RCC 7860 (cell line): ENCODE measurements at places on chromosomes 16 and 17.

- no peak for DNase-seq
Measured at GRCh38 chr17:77827511-77827910, 131.0 kb upstream of the TNRC6C start.

DNA sequence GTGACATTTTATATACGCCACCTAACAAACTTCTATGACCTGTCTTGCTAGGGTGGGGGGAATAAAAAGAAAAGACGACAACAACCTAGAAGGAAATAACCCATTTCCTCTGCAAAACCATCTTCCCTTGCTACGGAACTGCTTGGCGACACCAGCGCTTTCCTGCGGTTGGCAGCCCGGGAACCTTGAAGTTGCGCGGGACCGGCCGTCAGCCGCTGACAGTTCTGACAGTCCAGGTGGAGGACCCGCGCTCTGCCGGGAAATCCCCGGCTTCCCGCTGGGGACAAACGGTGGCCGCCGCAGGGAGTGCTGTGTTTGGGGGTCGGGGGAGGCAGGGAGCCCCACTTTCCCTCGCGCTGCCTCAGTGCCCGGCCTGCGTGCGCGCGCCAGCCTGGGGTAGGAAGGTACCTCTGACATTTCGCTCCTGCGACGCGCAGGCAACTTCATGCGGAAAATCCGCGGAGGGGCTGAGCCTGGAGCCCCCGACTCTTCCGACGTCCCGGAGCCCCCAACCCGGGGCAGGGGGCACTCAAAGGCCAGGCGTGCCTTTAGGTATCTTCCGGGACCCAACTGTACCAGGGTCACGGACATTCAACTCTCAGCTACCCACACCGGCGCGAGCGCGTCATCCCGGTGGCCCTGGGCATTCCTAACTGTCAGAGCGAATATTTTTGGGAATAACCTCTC, 516 bp downstream of the SLC16A6 start:
- DNase-seq = no peak

DNA sequence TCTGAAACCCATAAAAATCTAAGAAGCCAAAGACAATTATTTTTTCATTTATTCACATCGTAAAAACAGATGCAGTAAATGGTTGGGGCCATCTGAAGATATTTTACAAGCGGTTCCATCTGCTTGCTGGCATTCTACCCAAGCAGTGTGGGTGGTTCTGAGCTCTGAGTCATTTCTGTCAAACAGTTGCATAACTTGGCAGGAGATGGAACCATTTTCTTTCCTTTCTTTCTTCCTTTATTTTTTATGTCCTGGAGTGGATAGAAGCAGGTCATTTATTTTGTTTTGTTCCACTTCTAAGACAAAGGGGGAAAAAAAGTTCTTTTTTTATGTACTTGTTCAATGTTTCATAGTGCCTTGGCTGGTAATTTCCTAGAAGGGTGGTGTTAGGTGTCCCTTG, 1151.9 kb upstream of the GOT2 start:
- DNase-seq = no peak

DNA sequence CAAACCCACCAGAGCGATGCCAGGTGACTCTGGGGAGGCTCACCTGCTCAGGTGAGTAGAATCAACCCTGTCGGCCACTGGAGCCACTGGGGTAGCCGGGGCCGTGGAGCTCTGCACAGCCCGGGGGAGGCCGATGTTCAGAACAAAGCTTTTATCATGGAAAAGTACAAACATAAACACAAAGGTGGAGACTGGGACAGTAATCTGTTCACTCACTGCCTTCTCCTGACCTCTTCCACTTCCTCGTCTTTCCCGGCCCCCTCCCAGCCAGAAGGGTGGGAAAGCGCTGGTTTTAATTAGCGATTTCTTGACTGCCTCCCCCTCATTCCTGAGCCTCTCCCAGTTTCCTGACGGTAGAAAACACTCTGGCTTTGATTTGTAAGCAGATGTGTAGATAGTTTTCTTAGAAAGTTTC, 9.8 kb upstream of the TEX19 start:
- no peak for DNase-seq

DNA sequence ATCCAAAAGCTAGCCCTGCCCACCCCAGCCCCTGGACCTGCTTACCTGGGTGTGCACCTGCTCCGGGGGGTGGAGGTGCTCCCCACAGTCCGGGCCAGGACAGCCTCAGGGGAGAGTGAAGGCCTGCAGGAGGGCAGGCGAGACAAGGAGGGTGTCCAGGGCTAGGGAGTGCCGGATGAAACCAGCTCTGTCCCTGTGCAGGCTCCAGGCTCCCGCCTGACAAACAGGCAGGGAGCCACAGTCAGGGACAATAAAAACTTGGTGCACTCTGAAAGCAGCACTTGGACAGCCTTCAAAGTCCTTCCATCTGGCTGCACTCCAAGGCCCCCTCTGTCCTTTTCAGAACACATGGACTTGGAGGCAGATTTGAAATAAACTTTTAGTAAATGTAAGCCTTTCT, 3.9 kb downstream of the PAQR4 start:
- no peak for DNase-seq

- peak; percentile 100 for DNase-seq
Measured at GRCh38 chr16:13307255-13307654, 405.9 kb downstream of the SHISA9 start.

DNA sequence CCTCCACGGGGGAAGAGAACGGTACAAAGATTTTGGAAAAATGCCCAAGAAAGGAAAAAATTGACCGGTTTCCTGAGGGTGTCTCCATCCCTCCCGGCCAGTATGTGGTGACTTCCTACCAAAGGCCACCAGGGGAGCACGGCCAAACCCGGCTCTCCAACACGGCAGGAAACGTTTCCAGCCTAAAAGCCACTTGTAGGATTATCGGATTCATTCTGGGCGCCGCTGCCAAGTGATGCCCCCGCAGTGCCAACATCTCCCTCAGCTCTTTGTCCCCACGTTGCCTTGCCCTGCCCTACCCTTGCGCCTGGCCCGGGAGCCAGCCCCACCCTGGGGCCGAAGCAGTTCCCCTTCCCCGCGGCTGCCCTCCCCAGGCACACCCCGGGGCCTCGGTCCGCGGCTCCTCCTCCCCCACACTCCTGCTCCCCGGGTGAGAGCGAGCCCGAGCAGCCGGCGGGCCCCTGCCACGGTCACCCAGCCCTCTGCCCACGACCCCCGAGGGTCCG, 688 bp downstream of the CRK start:
- DNase-seq = peak; percentile 55

DNA sequence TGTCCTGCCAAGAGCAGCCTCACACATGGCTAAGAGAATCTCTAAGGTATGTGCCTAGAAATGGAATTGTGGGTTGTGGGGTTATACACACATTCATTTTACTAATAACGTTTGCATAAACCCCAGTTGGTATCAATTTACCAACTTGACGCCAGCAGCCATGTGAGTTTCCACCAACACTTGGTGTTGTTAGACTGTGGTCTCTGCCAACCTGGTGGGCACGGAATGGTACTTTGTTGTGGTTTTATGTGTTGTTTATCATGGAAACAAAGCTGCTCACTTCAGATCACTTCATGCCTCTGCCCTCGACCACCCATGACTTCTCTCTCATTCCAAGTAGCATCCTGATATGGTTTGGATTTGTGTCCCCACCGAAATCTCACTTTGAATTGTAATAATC, 152.0 kb upstream of the CDC42EP4 start:
- no peak for DNase-seq

DNA sequence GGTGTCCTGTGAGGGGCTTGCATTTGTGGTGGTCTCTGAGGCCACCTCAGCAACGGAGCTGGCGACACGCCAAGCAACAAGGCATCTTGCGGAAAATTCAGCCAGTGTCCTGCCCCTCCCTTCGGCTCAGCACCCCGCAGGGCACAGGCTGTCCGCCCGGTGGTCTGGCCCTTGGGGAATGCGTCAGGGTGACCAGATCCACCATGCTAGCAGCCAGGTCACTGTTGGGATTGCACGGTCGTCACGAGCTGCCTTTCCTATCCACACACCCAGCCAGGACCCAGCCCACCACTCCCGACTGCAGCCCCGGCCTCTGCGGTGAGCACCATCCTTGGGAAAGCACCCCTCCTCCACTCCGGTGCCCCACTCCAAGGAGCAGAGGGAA, 221.2 kb downstream of the NTN1 start:
- no peak for DNase-seq

- no peak for DNase-seq
Measured at GRCh38 chr16:57179215-57179828, 6.5 kb downstream of the PSME3IP1 start.

DNA sequence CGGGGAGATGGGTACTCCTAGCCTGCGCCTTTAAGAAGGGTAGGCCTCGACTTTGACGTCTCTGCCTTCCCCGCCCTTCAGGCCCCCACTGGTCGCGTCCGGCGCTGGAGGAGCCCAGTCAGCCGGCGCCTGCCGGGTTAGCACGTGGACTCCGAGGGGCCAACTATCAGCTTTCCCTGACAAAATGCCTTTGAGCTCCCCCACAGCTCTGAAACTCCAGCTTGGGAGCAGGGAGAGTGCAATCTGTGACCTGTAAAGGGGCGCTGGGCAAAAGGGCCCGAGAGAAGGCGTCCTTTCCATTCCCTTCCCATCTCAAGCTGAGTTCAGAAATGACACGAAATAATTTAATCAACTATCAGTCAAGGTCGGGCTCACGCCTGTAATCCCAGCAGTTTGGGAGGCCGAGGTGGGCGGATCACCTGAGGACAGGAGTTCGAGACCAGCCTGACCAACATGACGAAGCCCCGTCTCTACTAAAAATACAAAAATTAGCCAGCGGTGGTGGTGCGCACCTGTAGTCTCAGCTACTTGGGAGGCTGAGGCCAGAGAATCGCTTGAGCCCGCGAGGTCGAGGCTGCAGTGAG, 2.3 kb upstream of the SLC25A39 start:
- peak; percentile 91 for DNase-seq

- DNase-seq = no peak
Measured at GRCh38 chr16:68356249-68356918, 45.6 kb downstream of the PRMT7 start.

DNA sequence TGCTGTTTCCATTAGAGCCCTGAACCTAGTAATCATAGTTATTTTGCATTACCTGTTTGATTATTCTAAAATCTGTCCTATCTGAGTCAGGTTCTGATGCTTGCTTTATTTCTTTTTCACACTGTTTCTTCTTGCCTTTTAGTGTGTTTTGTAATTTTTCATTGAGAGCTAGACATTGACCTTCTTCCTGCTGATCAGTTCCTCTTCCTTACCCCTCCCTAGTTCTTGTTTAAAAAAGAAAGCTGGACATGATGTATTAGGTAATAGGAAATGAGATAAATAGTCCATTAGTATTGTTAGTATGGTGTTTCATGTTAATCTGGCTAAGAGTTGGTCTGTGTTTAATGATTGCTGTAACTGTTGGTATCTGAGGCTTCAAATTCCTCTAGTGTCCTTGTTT, 13.4 kb downstream of the WWP2 start:
- DNase-seq = no peak

DNA sequence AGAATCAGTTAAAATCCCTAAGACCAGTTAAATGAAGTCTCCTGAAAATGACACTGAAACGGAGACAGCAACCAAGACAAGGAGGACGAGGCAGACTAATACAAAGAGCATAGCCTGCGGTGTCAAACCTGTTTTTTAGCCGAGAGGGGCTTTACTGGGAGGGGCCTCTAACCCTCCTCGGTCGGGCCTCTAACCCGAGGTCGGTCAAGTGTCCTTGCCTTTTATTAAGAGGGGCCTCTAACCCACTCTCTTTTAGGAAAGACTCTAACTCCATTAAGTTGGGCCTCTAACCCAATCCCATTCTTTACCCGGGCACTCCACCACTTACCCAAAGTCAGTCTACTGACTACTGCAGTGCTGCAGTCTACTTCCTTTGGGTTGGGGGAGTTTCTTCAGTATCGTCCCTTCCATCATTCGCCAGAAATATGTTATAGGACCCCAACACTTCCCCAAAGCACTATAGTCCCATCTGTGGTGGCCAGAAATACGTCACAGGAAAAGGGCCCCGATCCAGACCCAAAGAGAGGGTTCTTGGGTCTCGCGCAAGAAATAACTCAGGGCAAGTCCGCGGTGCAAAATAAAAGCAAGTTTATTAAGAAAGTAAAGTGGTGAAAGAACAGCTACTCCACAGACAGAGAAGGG, 39.2 kb upstream of the ARL4D start:
- no peak for DNase-seq

DNA sequence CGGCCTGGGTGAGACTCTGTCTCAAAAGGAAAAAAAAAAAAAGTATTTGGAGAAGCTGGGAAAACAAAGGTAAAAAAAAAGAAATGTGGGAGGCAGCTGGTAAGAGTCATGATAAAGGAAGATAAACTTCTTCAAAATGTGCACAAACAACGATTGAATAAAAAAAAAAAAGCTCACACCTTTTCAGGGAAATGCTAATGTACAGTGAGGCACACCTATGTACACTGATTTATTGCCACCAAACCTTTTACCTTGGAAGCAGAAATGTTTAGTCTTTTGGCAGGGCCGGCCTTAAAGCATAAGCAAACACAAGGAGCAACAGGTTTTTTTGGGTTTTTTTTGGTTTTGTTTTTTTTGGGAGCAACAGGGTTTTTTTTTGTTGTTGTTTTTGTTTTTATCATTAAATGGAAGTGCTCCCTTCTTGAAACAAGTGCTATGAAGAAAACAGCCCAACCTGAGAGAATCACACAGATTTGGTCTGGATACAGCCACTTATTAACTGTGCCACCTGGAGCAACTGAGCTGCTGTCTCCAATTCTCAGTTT, 29.8 kb upstream of the KCNJ2 start:
- DNase-seq = no peak

GRCh38 chr17:29653995-29654714, 31.4 kb upstream of the CORO6 start:
- DNase-seq = no peak

- no peak for DNase-seq
Measured at GRCh38 chr17:49472527-49472926, 22.6 kb upstream of the NGFR start.

DNA sequence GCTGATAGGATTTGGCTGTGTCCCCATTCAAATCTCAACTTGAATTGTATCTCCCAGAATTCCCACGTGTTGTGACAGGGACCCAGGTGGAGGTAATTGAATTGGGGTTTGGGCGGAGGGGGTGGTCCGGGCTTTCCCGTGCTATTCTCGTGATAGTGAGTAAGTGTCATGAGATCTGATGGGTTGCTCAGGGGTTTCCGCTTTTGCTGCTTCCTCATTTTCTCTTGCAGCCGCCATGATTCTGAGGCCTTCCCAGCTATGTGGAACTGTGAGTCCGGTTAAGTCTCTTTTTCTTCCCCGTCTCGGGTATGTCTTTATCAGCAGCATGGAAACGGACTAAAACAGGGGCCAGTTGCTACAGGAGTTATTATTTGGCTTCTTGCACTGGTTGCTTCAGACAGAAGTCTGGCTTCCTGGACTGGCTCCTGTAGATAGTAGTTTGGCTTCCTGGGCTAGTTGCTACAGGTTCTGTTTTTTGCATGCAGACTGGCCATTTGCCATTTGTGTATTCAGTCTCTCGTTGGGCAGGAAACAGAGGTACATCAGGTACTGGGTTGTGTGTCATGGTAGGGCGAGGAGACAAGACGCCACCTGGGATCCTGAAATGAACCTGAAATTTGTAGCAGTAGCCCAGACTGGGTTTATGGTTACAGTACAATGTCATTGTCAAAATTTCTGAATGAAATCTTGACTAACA, 32.6 kb downstream of the CNTNAP4 start:
- no peak for DNase-seq

- peak; percentile 16 for DNase-seq
Measured at GRCh38 chr16:28218109-28218508, 6.3 kb upstream of the XPO6 start.

- DNase-seq = no peak
Measured at GRCh38 chr16:25606069-25606468, 85.7 kb upstream of the HS3ST4 start.
